ENCODE measurements at places on chromosomes 5 and 9.
A peak's percentile ranks its signal among the peaks of the same experiment; 100 is the strongest.

DNA sequence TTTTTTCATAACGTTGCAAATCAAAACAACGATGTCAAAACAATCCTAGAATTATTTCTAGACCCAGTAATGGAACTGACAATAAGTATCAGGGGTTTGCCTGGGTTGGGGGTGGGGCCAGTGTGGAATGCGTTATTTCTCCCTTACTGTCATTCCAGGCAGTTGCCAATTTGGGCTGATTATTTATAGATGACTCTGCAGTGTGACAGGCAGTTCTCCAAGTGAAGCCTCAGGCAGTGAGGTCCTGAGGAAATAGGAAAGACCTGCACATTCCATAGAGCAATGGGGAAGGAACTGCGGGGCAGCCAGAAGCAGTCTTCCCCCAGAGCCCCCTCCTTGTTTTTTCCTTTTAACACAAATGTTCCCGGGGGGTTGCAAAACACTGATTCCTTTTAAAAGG is 179.0 kb downstream of the YTHDC2 start:
- no peaks in the 10 kb centered on the region for H3K4me1 ChIP-seq
- no peak overlapping the region for H3K4me3 ChIP-seq
- no peaks in the 10 kb centered on the region for H3K36me3 ChIP-seq
- no peak for DNase-seq
- no peak overlapping the region for H3K27ac ChIP-seq

DNA sequence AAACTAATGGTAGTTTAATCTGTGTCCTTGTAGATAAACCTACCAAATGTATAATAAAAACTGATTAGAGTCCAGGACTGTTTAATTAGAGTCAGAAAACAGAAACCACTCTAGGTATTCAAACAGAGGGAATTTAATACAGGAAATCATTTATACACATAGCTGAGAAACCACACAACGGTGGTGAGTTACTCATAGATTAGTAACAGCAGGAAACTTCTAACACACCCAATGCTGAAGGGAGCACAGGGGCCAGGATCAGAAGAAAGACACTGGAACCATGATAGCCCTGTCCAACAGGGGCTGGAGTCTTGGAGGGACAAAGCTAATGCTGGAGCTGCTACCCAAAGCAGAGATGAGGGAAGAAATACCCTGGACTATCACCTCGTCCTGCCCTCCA is 321.0 kb downstream of the ACTL7B start:
- H3K4me3 ChIP-seq, result no peak overlapping the region
- H3K4me1 ChIP-seq, result peaks cover 10% of the 10 kb centered on the region
- no peaks in the 10 kb centered on the region for H3K27me3 ChIP-seq
- peak overlapping the region; percentile 63 for H3K27ac ChIP-seq
- peak; percentile 88 for DNase-seq
- H3K36me3 ChIP-seq, result no peaks in the 10 kb centered on the region

GRCh38 chr5:119271758-119272730 is 83.8 kb upstream of the TNFAIP8 start:
- H3K27me3 ChIP-seq, result no peaks in the 10 kb centered on the region
- no peak for DNase-seq
- H3K36me3 ChIP-seq, result no peaks in the 10 kb centered on the region

GRCh38 chr9:136156209-136157120 is 37.8 kb upstream of the TMEM250 start:
- H3K27ac ChIP-seq, result no peak overlapping the region
- no peak for DNase-seq
- H3K27me3 ChIP-seq, result peaks cover 65% of the 10 kb centered on the region
- H3K4me3 ChIP-seq, result no peak overlapping the region
- H3K36me3 ChIP-seq, result no peaks in the 10 kb centered on the region

- peak overlapping the region; percentile 81 for H3K27ac ChIP-seq
- peaks cover 5% of the 10 kb centered on the region for H3K4me1 ChIP-seq
- peak; percentile 72 for DNase-seq
- H3K36me3 ChIP-seq, result no peaks in the 10 kb centered on the region
These were observed 524.7 kb downstream of the SPATA31D1 start for GRCh38 chr9:82513242-82513751.
